Activated T-helper 1 cell treated with anti-CD3 and anti-CD28 coated beads, Interleukin-2, amount 50 U/mL, for 16 hours (primary cell): ENCODE measurements at places on chromosomes 3 and 15.
A peak's percentile ranks its signal among the peaks of the same experiment; 100 is the strongest.

DNA sequence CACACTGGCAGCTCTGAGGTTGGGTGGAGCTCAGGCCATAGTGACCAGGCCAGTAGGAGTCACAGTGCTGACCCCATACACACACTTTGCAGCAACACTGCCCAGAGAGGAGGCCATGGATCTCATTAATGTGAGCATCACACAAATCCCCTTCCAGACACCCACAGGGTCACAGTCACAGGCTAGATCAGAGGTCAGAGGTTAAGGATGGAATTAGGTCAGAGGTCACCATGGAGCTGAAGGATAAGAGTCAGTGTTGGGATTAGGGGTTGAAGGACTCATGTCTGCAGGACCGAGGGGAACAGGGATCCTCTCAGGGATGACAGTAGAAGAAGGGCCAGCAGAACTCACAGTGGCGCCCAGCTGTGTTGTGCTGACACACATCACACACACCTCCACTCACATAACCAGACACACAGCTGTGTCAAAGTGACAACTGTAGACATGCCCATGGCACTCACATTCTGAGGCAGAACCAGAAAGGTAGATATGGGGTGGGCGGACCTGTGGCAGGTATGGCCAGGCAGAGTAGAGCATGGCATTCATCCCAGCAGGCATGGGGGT is 12.7 kb downstream of the CCDC71 start:
- no peak for DNase-seq

GRCh38 chr3:98877132-98877531 is 24.4 kb downstream of the DCBLD2 start:
- DNase-seq, result no peak

DNA sequence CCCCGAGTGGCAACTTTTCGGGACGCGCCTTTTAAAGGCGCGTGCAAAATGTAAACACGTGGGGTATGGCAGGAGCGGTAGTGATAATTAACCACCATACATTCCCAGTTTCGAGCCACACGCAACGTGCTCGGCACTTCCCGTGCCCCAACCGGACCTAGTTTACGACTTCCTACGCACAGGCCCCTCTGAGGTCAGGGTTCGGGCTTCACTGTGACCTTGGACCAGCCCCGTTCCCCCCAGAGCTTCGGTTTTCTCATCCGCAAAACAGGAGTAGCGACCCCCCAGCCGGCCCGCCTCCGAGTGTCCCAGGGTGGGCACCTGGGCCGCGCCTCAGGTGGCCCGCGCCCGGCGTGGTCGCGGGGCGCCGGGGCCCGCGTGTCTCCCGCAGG is 451 bp downstream of the CHCHD4 start:
- DNase-seq, result peak; percentile 39

GRCh38 chr3:47669026-47669749 is 90.5 kb upstream of the CSPG5 start:
- DNase-seq, result no peak

DNA sequence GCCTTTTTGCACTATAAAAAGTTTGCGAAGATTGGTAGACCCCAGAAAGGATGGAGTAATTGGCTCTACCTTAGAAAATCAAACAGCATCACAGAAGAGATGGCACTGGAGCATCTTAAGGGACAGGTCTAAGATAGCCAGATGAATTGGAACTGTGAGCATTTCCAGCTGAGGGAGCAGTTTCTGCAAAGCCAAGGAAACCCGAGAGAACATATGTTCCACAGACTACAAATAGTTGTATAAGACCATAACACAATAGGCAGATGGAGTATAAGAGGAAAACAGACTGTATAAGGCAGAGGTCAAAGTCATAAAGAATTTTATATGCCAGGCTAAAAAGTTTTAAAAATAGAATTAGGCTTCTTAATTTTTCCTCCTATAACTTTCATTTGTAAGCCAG is 46.0 kb downstream of the TSC22D2 start:
- DNase-seq, result no peak

GRCh38 chr3:195751560-195751959 is 30.8 kb downstream of the MUC20 start:
- no peak for DNase-seq

GRCh38 chr3:56790016-56790821 is 11.5 kb downstream of the ARHGEF3 start:
- no peak for DNase-seq

GRCh38 chr3:71415681-71416122 is 167.8 kb downstream of the FOXP1 start:
- no peak for DNase-seq

GRCh38 chr3:172692751-172693338 is 18.0 kb downstream of the NCEH1 start:
- DNase-seq, result no peak

- DNase-seq, result no peak
These were observed 31.7 kb upstream of the FAM3D start for GRCh38 chr3:58698246-58698645.

- no peak for DNase-seq
These were observed 15.2 kb downstream of the TSEN2 start for GRCh38 chr3:12499474-12499873.

- DNase-seq, result no peak
These were observed 89.0 kb downstream of the DHX36 start for GRCh38 chr3:154235330-154235729.

DNA sequence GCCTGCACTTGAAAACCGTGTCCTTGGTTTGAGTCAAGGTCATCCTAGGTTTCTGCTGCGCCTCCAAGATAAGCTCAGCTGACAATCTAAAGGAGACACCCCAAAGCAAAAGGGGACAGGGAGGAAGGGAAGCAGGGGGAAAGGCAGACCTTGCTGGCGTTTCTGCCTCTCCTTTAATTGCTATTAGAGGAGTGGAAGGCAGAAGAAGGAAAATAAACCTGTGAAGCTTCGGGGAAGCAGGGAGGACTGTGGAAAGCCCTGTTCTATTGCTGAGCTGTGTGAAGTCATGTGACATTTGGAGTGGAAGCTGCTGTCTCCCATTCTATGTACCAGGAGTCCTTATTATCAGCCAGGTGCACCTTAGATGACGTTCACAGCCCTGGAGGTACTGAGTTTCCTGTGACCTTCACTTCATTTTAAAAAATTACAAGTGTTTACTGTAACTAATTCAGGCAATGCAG is 21.5 kb upstream of the CHD2 start:
- no peak for DNase-seq

DNA sequence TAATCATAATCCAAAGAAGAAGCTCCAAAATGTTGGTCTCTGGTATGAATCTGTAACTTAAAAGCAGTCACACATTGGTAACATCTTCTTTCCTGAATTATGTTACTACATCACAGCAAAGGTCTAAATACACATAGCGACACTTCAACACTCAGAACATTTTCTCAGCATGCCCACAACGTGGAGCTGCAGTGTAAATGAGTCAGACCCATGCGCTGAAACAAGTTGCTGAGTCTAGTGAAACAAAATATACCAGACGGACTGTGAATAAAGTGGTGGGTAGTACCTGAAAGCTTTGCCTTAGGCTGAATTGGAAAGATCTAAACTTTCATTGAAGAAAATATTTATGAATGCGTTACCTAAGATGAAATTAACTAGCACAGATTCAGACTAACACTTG is 33.2 kb upstream of the GOLGA8B start:
- DNase-seq, result no peak

GRCh38 chr15:81322676-81323253 is 1.2 kb downstream of the STARD5 start:
- no peak for DNase-seq

- DNase-seq, result no peak
These were observed 421.8 kb downstream of the NLGN1 start for GRCh38 chr3:173819368-173819767.

- DNase-seq, result no peak
These were observed 42.8 kb upstream of the RNU6-1 start for GRCh38 chr15:67882487-67883233.

DNA sequence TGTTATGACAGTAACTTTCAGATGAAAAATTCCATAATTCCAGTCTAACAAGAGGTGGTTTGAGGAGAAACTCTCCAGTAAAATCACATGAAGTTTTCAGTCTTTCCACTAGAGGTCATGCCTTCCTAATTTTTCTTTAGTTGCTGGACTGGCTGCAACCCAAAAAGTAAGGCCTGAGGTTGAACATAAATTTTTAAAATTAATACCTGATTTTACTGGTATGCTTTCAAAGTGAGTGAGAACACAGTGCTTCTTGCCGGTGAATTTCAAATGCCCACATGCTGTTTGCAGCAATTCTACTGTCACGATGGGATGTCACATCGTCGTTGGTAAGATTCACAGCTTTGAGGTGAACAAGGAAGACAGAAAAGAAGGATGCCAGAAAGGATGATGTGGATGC is 89.0 kb upstream of the FGF12 start:
- no peak for DNase-seq

GRCh38 chr15:71648095-71648494 is 162.3 kb upstream of the NR2E3 start:
- DNase-seq, result no peak

DNA sequence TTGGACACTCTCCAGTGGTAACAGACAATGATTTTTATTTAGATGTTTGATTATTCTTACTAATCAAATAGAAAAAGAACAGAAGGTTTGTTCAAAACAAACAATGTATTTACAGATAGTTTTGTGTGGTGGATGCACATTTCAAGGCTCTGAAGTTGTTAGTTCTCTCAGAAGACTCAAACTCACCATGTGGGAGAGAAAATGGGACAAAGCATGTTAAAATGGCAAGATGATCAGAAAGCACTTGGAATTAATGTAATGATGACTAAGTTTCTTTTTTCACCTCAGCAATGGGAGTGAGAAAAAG is 450.5 kb upstream of the KCNMB2 start:
- no peak for DNase-seq

GRCh38 chr3:188310270-188310710 is 156.3 kb downstream of the LPP start:
- DNase-seq, result no peak

DNA sequence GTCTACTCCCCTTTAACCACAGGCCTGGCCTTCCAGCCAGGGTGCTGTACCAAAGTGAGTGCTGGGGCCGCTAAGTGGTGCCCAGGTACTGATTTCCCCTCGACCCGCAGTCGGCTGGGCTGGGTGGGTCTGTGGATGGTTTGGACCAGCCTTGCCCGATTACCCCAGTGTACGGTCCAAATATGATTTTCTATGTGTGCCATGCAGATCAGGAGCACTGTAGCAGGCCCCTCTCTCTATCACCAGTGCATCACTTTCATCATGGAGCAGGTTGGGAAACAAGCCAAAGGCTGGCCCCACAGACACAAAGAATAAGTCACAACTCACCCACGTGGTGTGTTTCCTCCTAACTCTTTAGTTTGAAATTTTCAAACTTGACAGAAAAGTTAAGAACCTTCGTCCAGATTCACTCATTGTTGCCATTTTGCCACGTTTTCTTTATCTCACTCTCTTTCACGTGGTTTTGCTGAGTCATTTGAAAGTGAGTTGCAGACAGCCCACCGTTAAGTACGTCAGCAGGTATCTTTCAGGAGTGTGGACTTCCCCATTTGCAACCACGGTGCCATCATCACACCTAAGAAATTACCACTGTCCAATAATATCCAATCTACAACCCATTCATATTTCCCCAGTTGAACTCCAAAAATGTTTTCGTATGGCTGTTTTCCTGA is 37.0 kb downstream of the ZNF710 start:
- DNase-seq, result no peak

DNA sequence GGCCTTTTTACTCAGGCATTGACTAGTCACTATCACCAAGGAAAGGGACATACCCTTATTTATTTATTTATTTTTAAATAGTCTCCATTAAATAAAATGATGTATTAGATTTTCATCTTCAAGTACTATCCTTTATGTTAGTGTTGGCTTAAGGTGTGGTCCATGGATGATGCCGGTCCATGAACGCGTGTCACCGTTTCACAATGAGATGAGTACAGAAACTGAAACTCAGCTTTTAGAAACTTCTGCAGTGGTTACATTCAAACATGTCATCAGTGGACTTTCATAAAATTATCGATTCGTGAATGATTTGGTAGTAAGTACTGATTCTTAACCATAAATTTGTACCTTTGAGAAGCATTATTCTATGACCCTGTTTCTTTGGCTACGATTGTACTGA is 166.6 kb downstream of the SATB1 start:
- no peak for DNase-seq

DNA sequence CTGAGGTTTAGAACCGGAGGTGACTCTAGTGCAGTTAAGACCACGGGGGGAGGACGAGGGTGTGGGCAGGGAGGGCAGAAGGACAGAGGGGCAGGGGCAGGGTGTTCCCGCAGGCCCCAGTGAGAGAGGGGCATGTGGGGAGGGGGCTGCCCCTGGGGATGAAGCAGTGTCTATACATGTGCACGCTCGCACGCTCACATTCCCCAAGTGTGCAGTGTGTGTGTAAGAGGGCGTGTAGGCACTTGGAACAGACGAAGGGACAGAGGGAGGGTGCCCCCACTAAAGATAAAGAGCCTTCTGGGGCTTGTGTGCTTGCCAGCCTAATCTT is 69.5 kb upstream of the MEF2A start:
- no peak for DNase-seq

GRCh38 chr15:42072141-42072685 is 22.1 kb downstream of the PLA2G4D start:
- DNase-seq, result no peak

GRCh38 chr3:43616034-43616433 is 5.8 kb downstream of the ANO10 start:
- DNase-seq, result no peak

DNA sequence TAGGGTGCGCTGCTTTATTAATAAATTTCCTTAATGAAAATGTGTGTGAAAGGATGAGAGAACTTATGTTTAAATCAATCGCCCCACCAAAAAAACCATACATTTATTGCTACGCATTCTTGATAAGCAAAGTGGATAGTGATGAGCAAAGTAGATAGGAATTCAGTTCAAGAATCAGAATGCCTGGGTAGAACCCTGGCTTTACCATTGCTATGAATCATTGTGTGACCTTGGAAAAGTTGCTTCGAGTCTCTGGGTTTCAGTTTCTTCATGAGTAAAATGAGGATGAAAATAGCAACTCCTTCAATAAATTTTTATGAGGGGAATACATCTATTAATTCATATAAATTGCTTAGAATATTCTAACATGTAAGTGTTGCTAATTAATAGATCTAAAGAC is 2.6 kb upstream of the ALCAM start:
- no peak for DNase-seq

GRCh38 chr15:80411788-80412288 is 7.7 kb downstream of the ARNT2 start:
- no peak for DNase-seq

DNA sequence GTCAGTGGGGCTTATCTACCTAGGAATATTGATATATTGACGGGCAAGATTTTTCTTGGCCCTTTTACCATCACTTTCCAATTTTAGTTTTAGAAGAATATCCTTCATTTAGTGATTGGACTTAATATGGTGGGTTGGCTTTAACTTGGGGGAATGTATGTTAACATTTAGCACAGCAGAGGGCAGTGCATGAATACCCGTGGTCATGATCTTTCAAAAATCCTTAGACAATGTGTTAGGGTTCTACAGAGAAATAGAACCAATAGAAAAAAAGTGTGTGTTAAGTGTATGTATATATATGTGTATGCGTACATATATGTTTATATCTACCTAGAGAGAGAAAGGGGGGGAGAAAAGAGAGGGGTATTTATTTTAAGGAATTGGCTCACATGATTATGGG is 36.9 kb downstream of the GPR171 start:
- DNase-seq, result no peak

- no peak for DNase-seq
These were observed 48.8 kb downstream of the EPHA6 start for GRCh38 chr3:96863129-96863740.

GRCh38 chr3:124491098-124491497 is 239.2 kb upstream of the UMPS start:
- DNase-seq, result no peak

- no peak for DNase-seq
These were observed 51.8 kb upstream of the GUCA1C start for GRCh38 chr3:109005443-109005842.

- no peak for DNase-seq
These were observed 109.1 kb upstream of the DLG1 start for GRCh38 chr3:197407526-197407925.

- no peak for DNase-seq
These were observed 106.1 kb downstream of the WDR76 start for GRCh38 chr15:43932907-43933306.
